ENCODE measurements at places on chromosomes 1 and 21.

GRCh38 chr1:63261736-63262458 lies 60.5 kb upstream of the FOXD3 start:
- no peak for DNase-seq

DNA sequence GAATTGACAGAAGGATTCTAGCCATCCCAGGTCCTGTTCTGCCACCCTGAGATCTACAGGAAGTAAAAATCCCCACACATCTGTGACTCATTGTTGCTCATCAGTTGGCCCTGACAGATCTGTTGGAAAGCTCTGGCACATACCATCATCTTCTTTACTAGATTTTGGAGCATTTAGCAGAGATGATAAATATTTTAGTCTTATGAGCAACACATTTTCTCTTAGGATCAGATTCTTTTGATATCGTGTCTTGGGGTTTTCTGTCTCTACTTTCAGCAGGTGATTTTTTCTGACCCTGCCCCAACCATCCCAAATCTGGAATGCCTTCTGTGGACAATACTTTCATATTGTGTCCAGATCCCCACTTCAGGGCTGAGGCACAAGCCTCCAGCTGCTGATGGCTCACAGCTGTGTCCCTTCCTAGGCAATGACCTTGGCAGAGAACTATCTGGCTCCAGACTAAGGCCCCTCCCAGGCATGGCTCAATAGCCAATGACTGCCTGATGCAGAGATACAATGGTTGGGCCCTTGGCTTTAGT lies 102.8 kb downstream of the GDAP2 start:
- peak; percentile 85 for DNase-seq

GRCh38 chr1:938711-939489 lies 15.2 kb downstream of the SAMD11 start:
- DNase-seq = no peak

DNA sequence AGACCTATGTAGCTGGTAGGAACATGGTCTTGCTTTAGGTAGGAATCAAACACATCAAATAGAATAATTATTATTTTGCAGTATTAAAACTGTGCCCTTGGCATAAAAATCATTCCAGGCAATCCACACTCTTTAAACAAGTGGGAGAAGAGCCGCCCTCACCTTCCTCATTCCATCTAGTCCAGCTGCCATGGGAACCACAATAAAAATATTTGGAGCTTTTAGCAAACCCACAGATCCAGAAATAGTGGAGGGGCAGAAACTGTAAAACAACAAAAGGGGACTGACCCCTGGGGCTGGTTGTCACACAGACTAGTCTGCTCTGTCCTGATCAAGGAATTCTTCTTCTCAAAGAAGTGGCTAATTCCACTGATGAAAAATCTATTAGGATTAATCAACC lies 61.6 kb downstream of the PTPRC start:
- DNase-seq = peak; percentile 9

DNA sequence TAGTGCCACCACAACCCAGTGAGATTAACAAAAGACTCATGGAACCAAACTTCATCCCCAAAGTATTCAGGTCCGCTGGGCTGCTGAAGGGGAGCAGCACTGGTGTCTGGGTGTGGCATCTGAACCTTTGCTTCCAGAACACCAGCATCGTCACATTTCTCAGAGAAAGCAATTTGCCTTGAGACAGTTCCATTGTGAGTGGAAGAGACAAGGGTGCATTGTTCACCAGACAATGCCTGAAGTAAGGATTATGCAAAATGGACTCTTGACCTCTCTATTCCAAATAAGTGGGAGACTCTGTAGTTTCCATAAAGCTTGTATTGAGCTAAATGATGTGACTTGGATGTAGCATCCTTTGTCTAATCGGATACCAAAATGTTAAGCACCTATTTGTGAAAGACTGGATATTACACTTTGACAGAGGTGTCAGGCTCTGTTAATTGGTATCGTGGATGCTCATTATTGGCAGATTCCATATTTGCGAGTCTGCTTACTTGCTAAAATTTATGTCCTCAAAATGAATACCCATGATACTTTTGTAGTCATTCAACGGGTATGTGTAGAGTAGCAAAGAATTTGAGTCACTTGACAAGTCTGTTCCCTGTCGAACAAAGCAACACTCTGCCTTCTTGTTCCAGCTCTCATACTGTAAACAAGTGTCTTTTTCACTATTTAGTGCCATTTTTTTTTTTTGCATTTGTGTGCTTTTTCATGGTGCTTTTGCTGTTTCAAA lies 75.6 kb downstream of the MRPS6 start:
- no peak for DNase-seq

DNA sequence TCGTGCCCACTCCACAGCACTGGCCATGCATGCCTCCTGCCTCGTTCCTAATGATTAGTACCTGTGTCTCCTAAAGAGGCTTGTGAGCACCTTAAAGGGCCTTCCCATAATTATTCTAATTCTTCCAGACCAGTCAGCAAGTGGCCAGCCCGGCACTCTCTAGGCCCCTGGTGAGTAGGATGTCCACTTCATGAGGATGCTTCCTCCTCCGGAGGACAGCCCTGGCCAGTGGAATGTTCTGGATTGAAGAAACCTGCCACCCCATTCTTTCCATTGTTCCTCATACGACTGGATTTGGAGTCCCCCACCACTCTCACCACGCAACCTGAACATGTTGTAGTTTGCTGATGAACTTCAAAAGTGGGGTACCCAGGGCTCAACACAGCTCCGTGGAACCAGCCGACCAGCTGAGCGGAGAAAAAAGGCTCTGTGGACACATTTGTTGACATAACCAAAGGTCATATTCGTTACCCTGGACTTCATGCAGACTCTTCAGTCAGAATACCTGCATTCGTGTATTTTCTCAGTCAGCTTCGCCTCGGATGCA lies 46.7 kb upstream of the LBR start:
- DNase-seq = no peak

DNA sequence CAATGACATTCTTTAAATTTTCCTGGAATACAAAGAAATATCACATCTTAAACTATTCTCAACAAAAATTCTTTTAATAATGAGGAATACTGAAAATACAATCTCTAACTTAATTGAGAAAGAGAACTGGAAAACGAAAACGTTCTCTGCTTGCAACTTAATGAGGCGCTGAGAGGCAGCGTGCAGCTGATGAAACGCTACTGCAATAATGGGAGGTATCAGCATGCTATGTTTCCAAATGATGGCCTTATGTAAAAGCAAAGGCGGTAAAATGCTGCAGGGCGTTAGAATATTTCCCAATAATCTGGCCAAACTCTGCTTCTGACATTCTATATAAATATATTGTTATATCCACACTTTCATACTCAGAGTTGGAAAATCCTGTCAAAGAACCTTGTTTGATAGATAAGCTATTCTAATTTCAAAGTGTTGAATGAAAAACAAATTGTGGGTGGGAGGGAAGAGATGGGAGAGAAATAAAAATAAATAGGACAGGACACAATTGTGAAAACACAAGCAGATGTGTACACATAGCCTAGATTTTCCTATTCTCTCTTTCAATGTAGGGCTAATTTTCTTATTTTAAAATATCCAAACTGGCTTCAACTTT lies 70.9 kb downstream of the APP start:
- no peak for DNase-seq

DNA sequence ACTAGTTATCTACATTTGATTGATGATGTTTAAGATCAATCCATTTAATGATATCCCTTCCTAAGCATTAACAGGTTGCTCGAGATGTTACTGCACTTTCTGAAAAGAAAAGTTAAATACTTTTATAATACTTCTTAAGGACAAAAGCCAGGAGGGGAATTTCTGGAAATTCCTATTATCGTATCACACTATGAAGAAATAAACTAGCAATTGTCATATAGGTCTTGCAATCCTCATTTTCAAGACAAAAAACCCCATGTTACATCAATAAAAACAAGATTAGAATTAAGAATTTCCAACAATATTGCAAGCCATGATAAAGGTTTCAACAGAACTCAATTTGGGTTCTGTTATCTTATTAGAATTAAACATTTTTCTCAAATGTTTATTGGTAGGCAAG lies 47.2 kb downstream of the HNRNPR start:
- DNase-seq = no peak

- no peak for DNase-seq
Observed at GRCh38 chr1:15627343-15627988, 10.2 kb downstream of the DDI2 start.

DNA sequence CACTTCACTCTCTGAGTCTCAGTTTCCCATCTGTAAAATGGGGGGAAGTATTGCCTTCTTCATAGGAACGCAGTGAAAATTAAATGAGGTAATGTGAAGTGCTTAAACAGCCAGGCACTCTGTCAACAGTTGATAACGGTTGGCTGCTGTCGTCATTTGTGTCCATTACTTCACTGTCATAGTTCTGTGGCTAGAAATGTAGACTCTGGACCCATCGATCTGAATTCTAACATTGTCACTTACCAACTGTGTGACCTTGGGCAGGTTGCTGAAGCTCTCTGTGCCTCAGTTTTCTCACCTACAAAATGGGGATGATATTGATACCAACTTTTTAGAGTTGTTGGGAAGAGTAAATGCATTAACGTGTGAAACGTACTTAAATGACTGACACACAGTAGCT lies 152.6 kb downstream of the PTPRU start:
- no peak for DNase-seq

DNA sequence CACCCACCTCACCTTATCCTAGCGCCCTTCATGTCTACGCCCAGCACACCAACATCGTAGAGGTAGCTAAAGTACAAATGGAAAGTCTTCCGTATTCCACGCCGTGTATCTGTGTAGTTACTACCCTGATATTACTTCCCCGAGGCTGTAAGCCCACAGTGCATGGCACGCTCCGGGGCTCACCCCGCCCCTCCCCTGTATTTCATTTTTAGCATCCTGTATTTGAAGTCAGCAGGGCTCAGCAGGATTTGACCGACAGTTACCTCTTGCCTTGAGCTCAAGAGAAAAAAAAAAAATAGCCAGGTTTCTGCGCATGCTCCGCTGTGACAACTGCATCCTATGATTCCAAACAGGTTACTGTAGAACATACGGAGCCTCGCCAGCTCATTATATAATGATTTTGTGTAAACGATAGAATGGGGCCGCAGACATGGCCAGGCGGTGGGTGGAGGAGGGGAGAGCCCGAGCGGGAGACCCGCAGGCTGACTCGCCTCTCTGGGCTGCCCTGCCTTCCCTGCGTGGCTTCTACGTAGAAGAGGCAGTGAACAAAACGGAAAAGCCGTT lies 1.3 kb downstream of the ABCG1 start:
- DNase-seq = peak; percentile 77

- peak; percentile 13 for DNase-seq
Observed at GRCh38 chr1:109208836-109209463, 4.8 kb upstream of the SARS1 start.

GRCh38 chr1:222073307-222073995 lies 331.6 kb upstream of the DUSP10 start:
- DNase-seq = peak; percentile 86

DNA sequence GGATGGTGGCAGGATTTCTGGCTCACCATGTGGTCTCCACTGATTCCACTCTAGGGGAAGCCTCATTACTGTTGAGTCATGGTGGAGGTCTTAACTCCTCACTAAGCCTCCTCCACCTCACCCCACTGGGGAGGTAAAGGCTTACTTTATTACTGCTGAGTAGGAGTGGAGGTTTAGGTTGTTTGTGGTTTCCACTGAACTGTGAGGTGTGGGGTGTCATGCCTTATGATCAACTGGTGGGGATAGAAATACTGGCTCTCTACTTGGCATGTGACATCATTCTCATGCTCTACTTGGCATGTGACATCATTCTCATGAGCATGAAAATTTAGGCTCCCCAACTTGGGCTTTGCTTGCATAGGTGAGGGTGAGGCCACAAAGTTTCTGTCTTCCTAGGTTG lies 35.6 kb downstream of the COL6A1 start:
- peak; percentile 47 for DNase-seq

- DNase-seq = peak; percentile 45
Observed at GRCh38 chr1:91026320-91026719, 4.5 kb upstream of the ZNF644 start.

DNA sequence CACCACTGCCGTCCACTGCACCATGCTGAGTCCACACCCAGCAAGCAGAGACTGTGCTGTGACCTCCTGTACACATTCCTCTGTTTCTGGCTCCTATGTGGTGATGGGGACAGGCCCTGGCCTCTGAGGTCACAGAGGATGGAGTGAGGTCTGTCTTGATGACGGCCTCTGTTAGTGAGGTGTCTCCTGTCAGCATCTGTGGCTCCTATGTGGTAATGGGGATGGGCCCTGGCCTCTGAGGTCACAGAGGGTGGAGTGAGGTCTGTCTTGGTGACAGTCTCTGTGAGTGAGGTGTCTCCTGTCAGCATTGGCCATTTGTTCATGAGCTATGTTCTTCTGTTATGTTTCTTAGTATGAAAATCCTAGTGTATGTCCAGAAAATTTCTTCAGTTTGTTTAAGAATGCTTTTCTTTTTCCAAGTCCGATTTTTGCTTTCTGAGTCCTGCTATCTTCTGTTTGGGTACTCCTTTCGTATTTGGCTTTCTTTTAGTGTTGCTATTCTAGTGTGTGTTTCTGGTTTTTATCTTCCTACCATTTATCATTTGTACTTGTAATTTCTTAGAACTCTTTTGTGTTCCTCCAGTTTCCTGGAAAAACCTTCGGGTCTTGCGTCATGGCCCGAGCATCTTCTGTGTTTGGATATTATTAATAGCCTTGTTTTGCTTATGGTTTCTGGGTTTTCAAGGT lies 13.4 kb downstream of the SNAP47 start:
- no peak for DNase-seq

GRCh38 chr1:24764848-24765247 lies 19.6 kb downstream of the CLIC4 start:
- no peak for DNase-seq

DNA sequence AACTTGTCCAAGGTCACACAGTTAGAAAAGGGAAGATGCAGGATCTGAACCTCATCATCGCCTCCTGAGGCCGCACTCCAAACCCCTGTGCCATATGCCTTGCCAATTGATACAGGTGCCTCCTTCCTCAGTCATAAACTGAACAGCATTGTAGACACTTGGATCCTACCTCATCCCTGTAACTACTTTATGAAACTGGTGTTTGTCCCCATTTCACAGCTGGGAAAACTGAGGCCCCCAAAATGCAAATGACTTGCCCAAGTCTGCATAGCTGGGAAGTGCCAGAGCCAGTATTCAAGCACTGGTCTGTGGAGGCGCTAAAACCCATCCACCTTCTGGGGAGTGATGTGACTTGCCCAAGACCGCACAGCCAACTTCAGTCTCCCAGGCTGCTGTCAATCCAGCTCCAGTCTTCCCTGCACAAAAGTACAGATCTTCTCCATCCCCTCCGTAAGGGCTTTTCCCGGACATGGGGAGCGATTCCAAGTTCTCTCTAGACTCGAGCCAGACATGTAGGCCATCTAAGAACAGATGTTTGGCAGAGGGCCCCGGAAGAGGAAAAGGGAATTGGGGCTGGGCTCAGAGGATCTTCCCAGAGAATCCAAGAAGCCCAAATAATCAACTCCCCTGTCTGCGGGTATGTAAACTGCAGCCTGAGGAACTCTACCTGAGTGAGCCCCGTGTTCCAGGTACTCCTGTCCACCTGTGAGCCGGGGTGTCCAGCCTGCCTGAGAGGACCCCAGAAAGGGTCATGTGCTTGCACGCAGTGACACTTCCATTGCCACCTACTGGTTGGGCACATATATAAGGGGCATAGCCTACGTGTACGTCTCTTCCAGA lies 60.5 kb downstream of the SYT2 start:
- DNase-seq = no peak
